T-cell (primary cell): ENCODE measurements at places on chromosomes 12 and 14. TPM values are rescaled to one million over a fixed set of nuclear protein-coding genes. Genes with fewer than 3 reads are reported as not detected.

ETFBKMT gene
- total RNA-seq: 1.3 TPM

RHEBL1 gene
- total RNA-seq: 5.3 TPM

DNA sequence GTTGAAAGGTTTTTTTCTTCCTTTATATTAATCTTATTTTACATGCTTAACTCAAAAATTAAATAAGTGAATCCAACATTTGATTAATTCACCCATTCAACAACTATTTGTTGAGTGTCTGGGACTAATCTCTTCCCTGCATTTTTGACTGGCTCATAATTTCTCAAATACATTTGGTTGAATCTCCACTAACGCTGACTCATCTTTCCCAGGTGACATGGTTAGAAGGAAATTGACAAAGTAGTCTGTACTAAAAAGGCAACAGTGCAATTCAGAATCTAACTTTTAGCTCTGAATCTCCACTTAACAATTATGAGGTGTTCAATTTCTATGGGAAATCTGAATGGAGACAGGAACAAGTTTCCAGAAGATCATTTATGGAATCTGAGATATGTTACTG, 88.9 kb downstream of the LIN7A start:
- H3K4me1 ChIP-seq: no peaks in the 10 kb centered on the region
- H3K36me3 ChIP-seq: no peaks in the 10 kb centered on the region
- no peak for DNase-seq
- no peak overlapping the region for H3K27ac ChIP-seq
- no peaks in the 10 kb centered on the region for H3K27me3 ChIP-seq

- H3K27me3 ChIP-seq: no peaks in the 10 kb centered on the region
- no peaks in the 10 kb centered on the region for H3K4me1 ChIP-seq
- H3K27ac ChIP-seq: no peak overlapping the region
- H3K4me3 ChIP-seq: no peak overlapping the region
- no peaks in the 10 kb centered on the region for H3K36me3 ChIP-seq
Measured at GRCh38 chr12:77256956-77257355, 191.6 kb upstream of the E2F7 start.

RALGAPA1 gene
- 82.9 TPM for total RNA-seq

INHBC gene
- 0.13 TPM for total RNA-seq

- no peaks in the 10 kb centered on the region for H3K27me3 ChIP-seq
- DNase-seq: no peak
- no peak overlapping the region for H3K4me3 ChIP-seq
- H3K4me1 ChIP-seq: no peaks in the 10 kb centered on the region
Measured at GRCh38 chr12:120721866-120722265, 3.8 kb upstream of the ACADS start.

- DNase-seq: no peak
- H3K4me1 ChIP-seq: no peaks in the 10 kb centered on the region
- no peaks in the 10 kb centered on the region for H3K36me3 ChIP-seq
- no peak overlapping the region for H3K27ac ChIP-seq
- no peaks in the 10 kb centered on the region for H3K27me3 ChIP-seq
Measured at GRCh38 chr12:69569236-69569635, 16.0 kb upstream of the CCT2 start.

DNA sequence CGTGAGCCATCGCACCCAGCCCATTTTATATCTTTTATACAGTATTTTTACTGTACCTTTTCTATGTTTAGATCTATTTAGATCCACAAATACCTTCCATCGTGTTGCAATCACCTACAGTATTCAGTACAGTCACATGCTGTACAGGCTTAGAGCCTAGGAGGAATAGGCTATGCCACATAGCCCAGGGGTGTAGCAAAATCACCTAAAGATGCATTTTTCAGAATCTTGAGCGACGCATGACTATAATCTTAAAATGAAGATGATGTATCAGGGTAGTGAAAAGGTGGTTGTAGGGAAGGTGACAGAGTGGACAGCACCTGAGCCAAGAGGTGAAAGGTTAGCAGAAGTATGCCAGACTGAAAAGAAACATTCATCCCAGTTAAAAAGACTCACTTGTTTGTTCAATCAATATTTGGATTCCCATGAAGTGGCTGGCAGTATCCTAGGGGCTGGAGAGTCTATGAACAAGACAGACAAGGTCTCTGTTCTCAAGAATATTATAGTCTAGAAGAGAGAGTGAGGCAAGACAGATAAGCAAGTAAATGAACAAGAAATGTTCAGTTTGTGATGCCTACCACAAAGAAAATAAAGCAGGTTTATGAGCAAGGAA, 3.6 kb downstream of the SPRING1 start:
- no peak overlapping the region for H3K27ac ChIP-seq
- H3K36me3 ChIP-seq: no peaks in the 10 kb centered on the region
- no peak for DNase-seq
- H3K4me1 ChIP-seq: peaks cover 21% of the 10 kb centered on the region

CLEC4A gene
- 0.44 TPM for total RNA-seq

DNA sequence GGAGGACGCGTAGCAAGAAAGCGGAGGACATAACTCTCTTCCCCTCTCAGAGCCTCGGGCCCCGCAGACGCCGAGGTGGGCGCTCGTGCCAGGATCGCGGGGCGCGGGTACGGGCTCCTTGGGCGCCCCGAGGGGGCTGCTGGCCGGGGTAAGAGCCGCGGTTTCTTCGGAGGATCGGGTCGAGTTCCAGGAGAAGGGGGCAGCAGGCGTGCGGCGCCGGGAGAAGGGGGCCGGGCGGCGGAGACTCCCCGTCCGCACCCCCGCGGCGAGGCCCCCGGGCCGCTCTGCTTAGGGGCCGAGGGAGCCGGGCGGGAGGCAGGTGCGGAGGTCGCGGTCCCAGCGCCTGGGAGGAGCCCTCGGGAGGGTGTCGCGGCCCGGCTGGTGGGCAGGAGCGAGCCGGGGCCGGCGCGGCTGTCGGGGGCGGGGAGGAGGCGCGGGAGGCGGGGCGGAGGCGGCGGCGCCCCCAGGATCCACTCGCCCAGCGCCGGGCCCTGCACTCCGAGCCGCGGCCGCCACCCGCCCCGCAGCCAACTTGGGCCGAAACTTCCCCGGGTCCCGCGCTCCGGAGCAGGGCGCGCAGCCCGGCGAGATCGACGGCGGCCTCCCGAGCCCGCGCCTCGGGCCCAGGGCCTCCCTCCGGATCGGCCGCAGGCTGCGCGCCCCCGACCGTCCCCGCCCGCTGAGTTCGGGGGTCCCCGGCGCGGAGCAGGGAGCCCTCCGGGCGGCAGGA, 64.4 kb downstream of the FBXL14 start:
- peaks cover 83% of the 10 kb centered on the region for H3K27me3 ChIP-seq
- no peaks in the 10 kb centered on the region for H3K36me3 ChIP-seq
- H3K27ac ChIP-seq: no peak overlapping the region
- no peak for DNase-seq

DNA sequence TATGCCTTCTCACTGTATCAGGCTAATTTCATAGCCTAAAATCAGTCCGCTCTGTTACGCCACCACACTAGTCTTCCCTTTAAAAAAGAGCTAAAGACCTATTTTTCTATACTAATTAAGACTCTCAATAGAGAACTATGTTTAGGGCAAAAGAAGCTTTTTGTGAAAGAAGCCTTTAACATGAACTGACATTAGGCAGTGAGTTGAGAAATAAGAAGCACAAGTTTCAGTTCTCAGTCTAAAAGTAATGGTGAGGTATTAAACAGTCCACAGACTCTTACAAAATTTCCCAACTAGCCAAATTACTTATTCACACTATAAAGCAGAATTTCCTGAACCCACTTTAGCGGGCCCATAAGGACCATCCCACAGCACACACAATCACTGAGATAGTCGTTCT, 93.7 kb downstream of the SOX5 start:
- H3K36me3 ChIP-seq: no peaks in the 10 kb centered on the region
- no peak for DNase-seq
- H3K4me3 ChIP-seq: no peak overlapping the region
- H3K27me3 ChIP-seq: no peaks in the 10 kb centered on the region

DNA sequence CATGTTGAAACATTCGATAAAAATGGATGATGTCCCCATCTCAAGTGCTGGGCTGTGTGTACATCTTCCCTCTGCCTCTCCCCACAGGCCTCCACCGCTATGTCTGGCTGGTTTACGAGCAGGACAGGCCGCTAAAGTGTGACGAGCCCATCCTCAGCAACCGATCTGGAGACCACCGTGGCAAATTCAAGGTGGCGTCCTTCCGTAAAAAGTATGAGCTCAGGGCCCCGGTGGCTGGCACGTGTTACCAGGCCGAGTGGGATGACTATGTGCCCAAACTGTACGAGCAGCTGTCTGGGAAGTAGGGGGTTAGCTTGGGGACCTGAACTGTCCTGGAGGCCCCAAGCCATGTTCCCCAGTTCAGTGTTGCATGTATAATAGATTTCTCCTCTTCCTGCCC, 8.6 kb downstream of the PEBP1 start:
- no peak overlapping the region for H3K27ac ChIP-seq
- no peaks in the 10 kb centered on the region for H3K4me1 ChIP-seq
- H3K4me3 ChIP-seq: no peak overlapping the region
- peaks cover 45% of the 10 kb centered on the region for H3K36me3 ChIP-seq
- no peaks in the 10 kb centered on the region for H3K27me3 ChIP-seq

SLC38A1 gene
- 286 TPM for total RNA-seq

DNA sequence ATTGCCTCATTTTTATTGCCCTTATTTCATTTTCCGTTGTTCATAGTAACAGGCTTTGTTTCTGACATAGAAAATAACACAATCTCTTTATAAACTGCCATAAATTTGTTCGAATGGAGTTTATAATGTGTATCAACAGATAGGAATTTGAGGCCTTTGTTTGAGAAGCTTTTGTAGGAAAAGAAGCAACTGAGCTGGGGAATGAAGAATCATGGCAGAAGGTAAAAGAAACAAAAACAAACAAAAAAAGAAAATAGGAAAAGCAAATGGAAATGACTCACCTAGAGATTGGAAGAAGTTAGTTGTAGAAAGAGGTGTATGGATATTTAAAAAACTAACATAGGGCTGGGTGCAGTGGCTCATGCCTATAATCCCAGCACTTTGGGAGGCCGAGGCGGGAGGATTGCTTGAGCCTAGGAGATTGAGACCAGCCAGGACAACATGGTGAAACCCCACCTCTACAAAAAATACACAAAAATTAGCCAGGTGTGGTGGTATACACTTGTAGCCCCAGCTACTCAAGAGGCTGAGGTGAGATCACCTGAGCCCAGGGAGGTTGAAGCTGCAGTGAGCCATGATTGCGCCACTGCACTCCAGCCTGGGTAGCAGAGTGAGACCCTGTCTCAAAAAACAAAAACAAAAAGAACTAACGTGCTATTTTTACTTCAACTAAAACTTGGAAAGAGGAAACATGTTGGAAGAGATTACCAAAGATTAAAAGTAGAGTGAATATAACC, 523 bp upstream of the REP15 start:
- no peak overlapping the region for H3K4me3 ChIP-seq
- H3K36me3 ChIP-seq: no peaks in the 10 kb centered on the region
- no peak overlapping the region for H3K27ac ChIP-seq
- no peaks in the 10 kb centered on the region for H3K4me1 ChIP-seq

DNA sequence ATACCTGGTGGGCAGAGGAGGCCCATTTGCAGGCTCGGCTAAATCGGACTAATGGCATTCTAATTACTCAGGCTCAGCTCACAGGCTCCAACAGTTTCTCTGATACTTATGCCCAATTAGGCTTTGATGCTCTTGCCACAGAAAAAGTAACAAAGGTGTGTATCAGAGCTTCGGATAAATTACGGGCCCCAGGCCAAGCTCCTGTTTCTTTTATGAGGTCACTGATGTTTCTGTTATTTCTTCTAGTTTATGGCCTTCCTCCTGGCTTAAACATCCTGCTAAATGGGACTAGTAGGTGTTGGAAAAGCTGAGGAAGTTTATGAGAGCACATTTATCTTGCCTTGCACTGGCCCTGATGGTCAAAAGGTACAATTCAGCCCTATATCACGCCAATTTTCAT, 28.8 kb upstream of the C12orf75 start:
- H3K27ac ChIP-seq: no peak overlapping the region
- H3K4me1 ChIP-seq: no peaks in the 10 kb centered on the region
- no peaks in the 10 kb centered on the region for H3K27me3 ChIP-seq
- H3K4me3 ChIP-seq: no peak overlapping the region
- no peaks in the 10 kb centered on the region for H3K36me3 ChIP-seq
- no peak for DNase-seq

GRCh38 chr12:121873216-121873569, 14.5 kb upstream of the HPD start:
- no peaks in the 10 kb centered on the region for H3K27me3 ChIP-seq
- H3K36me3 ChIP-seq: peaks cover 5% of the 10 kb centered on the region
- no peaks in the 10 kb centered on the region for H3K4me1 ChIP-seq
- H3K4me3 ChIP-seq: no peak overlapping the region

GRCh38 chr12:28177461-28177860, 12.8 kb upstream of the CCDC91 start:
- no peaks in the 10 kb centered on the region for H3K27me3 ChIP-seq
- no peaks in the 10 kb centered on the region for H3K4me1 ChIP-seq
- DNase-seq: no peak
- H3K36me3 ChIP-seq: no peaks in the 10 kb centered on the region
